Spinal cord (tissue), 10 donors: ENCODE measurements at places on chromosomes 5 and 9.

GRCh38 chr5:123297866-123298265 is 125.3 kb downstream of the CEP120 start:
- no peak for DNase-seq

DNA sequence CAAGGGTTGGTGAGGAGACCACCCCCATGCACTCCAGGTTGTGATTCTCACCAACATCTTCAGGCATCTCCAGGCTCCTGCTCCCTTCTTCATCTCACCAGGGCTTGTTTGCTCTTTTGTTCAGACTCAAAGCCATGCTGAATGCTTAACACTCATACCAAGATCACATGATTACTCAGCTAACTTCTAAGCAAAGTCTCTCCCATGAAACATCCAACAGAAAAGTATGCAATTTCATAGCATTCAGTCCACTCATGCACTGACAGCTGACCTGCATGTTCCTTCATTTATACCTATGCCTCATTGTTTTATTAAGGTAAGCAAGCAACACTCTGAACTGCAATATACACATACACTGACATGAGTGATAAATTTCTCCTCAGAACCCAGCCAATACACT is 69.0 kb downstream of the SHC3 start:
- DNase-seq = no peak

- DNase-seq = no peak
Measured at GRCh38 chr5:43006424-43007202, 33.5 kb downstream of the ANXA2R start.

GRCh38 chr9:93131599-93132286 is 2.3 kb downstream of the NINJ1 start:
- DNase-seq = no peak

GRCh38 chr9:120071760-120072159 is 508.2 kb downstream of the CDK5RAP2 start:
- DNase-seq = no peak

DNA sequence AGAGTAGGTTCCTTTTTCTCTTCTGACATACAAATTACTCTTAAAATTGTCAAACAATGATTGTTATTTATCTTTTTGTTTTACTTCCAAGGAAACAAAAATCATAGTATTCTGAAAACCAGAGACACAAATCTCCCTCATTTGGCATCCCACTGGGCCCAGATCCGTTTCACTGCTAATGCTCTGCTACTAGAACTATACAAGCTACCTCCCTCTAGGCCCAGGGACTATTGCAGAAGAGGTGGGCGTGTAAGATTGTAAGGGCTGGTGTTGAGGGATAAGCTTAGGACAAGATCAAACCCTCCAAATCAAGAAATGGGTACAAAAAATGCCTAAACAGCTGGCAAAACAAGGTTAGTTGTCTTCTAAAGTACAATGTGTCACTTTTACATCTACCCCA is 928.9 kb upstream of the CDH10 start:
- no peak for DNase-seq

DNA sequence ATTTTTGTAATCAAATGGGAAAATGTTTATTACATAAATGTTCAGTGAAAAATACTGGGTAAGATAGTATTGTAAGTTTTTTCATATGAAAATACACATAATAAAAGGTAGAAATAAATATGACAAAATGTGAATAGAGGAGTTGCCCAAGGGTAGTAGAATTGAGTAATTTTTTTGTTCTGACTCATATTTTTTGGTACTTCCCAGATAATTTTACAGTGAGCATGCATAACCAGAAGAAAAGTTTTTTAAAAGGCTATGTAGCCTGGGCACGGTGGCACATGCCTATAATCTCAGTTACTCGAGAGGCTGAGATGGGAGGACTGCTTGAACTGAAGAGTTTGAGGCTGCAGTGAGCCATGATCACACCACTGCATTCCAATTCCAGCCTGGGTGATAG is 116.9 kb downstream of the PIP5K1B start:
- no peak for DNase-seq
